Natural killer cell (primary cell): ENCODE measurements at places on chromosomes 5 and 9. TPM values are rescaled to one million over a fixed set of nuclear protein-coding genes. Genes with fewer than 3 reads are reported as not detected.

DNA sequence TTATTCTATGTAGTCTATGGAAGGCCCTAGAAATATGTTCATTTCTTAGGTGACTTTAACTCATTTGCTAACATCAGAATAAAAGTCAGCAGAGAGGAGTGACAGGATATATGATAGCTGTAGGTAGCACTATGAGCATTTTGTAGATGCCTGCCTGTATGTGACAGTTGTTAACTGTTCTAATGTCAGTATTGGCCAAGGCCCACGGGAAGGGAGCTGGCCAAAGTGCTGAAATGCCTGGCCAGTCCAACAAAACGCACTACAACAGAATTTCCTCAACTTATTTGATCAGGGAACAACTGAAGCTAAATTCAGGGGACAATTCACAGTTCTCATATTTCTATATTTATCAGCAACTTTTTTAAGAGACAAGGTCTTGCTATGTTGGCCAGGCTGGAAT is 20.8 kb downstream of the SV2C start:
- DNase-seq, result no peak

The NR5A1 gene
- total RNA-seq, result not detected

DNA sequence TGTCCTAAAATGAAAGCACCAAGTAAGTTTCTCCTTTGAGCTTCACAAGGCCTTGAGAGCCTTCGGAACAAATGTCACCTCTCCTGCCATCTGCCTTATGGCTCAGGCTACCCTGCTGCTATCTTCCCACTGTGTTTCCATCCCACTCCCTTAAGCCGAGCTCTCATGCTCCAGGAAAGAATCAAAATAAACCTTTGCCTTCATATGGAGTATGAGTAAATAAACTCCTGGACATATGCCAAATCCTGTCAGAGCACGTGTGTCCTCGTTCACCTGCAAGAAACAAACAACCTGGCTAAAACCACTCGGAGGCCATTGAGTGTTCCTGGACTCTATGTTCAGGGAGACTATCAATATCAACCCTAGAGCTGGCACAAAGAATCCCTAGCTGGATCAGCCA is 122.3 kb upstream of the CCDC112 start:
- no peak for DNase-seq

- no peak for DNase-seq
Measured at GRCh38 chr5:96699186-96699820, 37.1 kb downstream of the CAST start.

GRCh38 chr5:91361055-91361701 is 21.9 kb downstream of the ARRDC3 start:
- DNase-seq, result no peak

The PAPPA gene
- total RNA-seq, result not detected

- no peak for DNase-seq
Measured at GRCh38 chr5:34686762-34687268, 30.7 kb downstream of the RAI14 start.

The GABRA1 gene
- not detected for total RNA-seq

- peak; percentile 83 for DNase-seq
Measured at GRCh38 chr5:96703384-96703920, 41.3 kb downstream of the CAST start.

DNA sequence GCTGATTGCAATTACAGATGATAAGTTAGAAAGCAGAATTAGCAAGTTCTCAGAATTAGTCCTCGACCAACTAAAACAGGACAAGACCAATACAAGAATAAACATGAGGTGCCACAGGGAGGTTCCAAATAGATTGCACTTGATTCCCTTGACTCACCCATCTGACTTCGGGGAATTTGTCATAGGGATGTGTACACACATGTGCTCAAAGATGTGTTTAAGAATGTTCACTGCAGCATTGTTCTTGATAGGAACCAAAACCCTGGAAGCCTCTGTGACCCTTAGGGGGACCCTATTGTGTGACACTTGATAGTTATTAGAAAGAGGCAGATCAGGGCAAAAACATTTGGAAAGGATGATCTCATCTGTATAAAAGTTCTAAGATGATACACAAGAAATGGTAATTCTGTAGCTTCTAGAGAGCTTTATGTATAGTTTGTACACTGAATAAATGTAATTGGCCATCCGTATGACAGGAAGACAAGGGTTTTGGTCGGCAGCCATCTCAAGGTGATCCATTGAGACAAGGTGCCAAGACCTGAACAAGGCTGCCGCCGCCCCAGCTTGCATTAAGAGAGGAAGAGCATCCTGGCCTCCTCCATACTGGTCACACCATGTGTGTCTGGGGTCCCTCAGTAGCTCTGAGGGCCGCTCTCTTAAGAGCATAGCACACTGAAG is 48.2 kb upstream of the GARNL3 start:
- no peak for DNase-seq

The PCDHGC5 gene
- total RNA-seq, result 0.50 TPM

DNA sequence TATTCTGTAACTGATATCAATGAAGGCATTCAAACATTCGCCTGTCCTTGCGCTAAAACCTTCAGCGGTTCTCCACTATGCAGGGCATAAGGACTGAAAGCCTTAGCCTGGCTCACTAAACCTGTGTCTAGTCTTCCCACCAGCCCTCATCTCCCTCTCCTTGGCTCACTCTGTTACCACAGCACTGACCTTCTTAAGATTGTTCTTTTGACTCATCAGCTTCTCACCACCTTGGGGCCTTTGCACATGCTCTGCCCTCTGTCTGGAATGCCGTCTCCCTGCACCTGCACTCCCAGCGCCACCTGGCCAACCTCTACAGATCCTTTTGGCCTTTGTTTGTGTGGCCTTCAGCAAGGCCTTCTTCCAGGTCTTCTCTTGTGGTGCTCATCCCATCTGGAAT is 131.8 kb upstream of the IER5L start:
- DNase-seq, result no peak

The SLC6A19 gene
- total RNA-seq, result not detected

DNA sequence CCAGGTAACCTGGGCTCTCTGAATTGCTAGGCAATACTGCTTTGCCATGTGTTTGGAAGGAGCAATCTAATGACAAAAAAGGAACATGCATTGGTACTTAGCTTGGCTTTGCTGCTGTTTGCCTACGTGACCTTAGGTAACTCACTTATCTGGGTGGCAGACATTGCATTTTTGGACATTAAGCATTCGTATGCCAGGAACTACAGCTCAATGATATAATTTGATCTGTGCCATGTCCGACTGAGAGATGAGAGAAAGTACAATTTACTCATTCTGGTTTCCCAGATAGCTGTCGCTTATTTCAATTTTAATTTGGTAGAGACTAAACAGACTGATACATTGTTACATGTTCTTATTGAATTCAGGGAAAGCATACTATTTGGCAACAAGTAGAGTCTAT is 63.2 kb upstream of the FRRS1L start:
- no peak for DNase-seq

GRCh38 chr9:112849363-112849922 is 41.2 kb downstream of the SLC46A2 start:
- DNase-seq, result no peak

The ADRB2 gene
- 78.9 TPM for total RNA-seq

The FAM221B gene
- not detected for total RNA-seq

The ADAMTSL2 gene
- total RNA-seq, result not detected

DNA sequence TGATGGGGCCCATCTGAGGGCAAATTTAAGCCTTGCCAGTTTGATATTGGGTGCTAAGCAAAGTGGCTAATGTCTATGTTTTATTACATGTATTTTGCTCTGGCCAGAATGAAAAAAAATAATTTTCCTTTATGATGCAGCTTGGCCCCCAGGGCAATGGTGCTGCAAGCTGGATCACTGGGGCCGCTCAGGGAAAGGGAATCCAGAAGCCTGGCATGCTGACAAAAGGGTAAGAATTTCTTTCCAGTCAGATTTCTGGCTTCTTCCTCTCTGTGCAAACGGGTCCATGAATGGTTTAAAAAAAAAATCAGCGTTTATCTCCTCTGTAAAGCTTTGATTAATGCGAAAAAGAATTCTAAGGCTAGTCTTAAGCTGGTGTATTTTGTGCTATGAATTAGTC is 138.4 kb downstream of the MAPKAP1 start:
- no peak for DNase-seq

The SPATA31A1 gene
- total RNA-seq, result not detected

The MTAP gene
- total RNA-seq, result 19.4 TPM

DNA sequence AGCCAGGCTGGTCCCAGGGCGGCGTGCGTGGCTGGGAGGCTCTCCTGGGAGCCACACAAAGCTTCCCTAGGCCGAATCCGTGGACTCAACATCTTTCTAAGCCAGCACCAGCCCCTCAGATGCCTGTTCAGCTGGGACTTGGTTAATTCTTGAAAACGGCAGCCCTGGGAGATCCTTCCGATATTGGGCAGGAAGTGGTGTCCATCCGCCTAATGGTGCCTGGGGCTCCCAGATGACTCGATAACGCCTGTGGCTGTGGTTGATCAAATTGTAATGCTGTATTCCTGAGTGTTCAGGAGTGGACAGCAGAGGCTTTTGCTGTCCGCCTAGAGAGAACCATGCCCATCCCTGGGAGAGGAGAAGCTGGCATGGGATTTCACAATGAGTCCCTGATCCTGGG is 14.1 kb downstream of the KCNT1 start:
- no peak for DNase-seq

- no peak for DNase-seq
Measured at GRCh38 chr5:16663840-16664239, 47.0 kb upstream of the RETREG1 start.

The LMX1B gene
- total RNA-seq, result not detected

DNA sequence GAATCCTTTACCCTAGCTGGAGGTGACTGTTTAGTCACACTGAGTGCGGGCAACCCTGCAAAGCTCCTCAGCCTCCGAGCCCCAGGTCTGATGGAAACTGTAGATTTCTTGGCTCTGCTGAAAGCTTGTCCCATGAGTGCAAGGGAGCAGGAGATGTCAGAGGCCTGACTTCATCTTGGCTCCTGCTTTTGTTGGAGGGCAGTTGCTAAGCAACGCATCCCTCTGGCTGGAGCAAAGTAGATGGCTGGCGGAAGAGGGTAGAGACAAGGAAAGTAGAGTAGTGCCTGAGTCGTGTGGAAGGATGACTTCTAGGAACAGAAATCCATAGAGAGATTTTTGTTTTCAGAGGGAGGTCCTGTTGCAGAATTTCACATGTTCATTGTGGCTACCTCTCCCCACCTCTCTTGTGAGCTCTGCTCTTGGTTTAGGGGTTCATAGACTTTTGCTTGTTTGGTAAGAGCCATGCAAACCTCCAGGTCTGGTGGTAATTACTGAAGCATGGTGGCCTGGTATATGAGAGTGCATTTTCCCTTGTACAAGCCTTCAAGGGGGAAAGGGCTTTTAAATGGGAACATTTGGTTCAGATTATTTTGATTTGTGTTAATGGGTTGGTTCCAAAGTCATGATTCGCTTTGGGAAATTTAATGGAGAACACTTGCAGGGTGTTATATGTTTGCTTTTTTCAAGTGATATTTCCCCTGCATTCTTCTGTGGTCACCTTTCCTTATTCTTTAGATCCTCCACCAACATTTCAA is 71.5 kb downstream of the ARHGAP26 start:
- DNase-seq, result no peak

The CDH12 gene
- not detected for total RNA-seq

The ZNF474 gene
- not detected for total RNA-seq

- no peak for DNase-seq
Measured at GRCh38 chr5:124746916-124747790, 714 bp upstream of the ZNF608 start.

- no peak for DNase-seq
Measured at GRCh38 chr9:88224938-88225337, 86.7 kb upstream of the SPATA31C2 start.

- DNase-seq, result no peak
Measured at GRCh38 chr5:107933326-107933725, 262.6 kb upstream of the EFNA5 start.

DNA sequence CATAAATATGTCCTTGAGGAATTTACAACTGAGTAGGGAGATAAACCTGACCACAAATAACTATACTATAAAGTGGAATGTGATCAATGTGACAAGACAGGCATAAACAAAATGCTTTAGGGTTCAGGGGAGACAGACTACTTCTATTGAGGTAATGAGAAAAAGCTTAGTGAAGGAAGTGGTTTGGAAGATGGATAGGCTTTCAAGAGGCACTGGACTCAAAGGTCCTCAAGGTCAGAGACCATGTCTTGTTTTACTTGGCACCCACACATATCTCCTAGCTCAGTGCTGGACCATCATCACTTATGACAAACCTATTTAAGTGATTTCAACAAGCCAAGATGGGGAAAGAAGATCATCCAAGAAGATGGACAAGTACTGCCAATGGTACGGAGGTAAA is 257.8 kb downstream of the BNC2 start:
- DNase-seq, result no peak

DNA sequence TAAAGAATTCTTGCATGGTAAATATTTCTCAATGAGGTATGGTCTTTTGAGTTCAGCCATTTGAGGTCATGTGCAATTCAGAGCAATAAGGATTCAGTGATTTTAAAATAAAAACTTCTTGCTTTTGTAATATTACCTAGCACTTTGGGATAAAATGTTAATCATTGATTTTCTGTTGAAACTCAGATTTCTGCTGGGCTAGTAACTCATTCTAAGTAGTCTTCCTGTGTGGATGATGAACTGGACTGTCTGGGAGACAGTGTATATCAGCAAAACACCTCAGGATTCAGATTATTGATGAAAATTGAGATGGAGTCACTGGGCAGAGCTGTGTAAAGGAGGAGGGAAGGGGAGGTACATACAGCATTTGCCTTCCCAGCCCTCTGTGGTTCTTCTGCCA is 10.8 kb upstream of the PSAT1 start:
- no peak for DNase-seq

- DNase-seq, result no peak
Measured at GRCh38 chr9:76906647-76906975, 697 bp upstream of the PRUNE2 start.

- no peak for DNase-seq
Measured at GRCh38 chr5:38317868-38318267, 59.5 kb downstream of the EGFLAM start.

The URM1 gene
- total RNA-seq, result 39.4 TPM

DNA sequence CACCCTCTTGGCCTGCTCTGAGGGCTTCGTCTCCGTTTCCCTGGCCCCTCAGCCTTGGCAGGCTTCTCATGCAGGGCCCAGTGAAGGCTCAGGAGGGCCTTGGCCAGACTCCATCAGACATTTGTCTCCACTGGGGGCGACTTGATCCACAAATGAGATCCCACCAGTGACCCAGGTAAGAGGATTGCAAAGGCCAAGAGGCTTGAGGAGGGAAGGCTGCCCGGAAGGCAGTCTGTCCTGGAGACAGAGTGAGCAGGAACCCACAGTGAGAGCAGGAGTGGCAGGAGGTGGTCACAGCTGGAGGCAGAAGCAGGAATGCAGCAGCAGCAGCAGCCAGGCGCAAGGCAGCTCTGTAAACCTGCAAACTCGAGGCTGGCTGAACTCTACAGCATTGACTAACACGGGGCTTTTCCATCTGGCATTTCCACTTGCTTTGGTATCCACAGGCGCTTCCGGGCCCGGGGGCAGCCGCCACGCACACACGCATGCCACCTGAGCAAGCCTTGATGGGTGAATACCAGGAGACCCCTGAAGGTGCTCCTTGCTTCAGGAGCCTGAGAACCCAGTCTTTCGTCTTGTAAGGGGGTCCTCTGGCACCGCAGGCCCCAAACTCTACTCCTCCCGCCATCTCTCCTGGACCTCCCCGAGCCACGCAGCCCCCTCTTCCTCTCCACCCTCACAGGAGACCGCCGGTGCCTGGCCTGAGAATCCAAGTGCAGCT is 14.7 kb downstream of the MGAT1 start:
- no peak for DNase-seq
